Stimulated activated CD8-positive, alpha-beta memory T cell treated with anti-CD3 and anti-CD28 coated beads, Interleukin-4, amount 100 ng/mL, for 4 hours (primary cell): ENCODE measurements at places on chromosomes 13 and 19.

DNA sequence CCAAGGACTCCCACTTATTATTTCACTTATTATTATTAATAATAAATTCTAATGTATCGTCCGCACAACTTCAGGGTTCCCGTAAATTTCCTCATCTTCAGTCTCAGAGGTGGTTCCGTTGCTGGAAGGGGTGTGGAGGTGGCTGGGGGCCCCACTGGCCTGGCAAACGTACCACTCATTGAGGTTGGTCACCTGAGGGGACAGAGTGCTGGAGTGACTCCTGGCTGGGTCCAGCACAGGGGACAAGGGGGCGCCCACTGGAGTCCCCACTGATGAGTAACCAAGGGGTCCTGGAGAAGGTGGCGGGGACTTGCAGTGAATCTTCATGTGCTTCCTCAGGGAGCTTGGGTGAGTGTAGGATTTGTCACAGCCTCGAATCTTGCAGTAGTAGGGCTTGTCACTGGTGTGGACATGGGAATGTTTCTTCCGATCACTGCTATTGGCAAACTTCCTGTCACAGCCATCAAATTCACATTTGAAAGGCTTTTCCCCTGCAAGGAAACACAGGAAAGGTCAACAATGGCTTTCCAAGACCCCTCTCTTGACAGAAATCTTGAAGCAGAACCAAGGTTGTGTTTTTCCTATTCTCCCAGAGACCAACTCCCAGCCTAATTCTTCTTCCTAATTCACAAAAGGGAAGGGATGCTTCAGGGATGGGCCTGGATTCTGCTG, 6.1 kb downstream of the ZIC5 start:
- no peak for DNase-seq

DNA sequence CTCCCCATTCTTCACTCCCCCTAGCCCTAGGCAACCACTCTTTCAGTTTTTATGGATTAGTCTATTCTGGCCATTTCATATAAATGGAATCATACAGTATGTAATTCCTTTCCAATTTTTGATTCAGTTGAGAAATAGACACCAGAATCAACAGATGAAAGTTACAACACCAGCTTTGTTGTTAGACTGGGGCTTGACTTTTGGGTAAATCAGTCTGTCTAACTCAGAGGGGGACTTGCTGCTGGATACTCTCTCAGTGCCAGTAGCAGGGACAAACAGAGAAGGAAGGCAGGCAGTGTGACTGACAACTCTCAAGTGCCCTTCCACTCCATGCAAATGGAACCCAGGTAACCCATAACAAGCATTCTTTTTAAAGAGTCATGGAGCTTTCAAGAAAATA, 40.7 kb downstream of the CDADC1 start:
- DNase-seq: no peak

- no peak for DNase-seq
Observed at GRCh38 chr19:5738423-5738822, 18.0 kb downstream of the CATSPERD start.

DNA sequence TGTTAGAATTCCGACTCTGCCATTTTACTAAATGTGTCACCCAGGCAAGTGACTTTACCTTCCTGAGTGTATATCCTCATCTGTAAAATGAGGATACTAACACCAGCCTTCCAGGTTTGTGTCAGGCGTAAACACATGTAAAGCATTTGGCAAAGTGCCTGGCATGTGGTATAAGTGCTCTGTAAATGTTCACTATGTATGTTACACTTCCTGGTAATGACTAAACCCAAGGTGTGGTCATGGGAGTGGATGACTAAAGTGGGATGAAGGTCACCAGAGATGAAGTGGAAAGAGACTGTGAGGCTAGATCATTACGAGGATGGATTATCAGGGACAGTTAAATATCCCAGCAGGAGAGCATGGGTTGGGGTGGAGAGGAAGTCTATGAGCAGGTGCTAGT, 25.6 kb downstream of the DEDD2 start:
- no peak for DNase-seq

DNA sequence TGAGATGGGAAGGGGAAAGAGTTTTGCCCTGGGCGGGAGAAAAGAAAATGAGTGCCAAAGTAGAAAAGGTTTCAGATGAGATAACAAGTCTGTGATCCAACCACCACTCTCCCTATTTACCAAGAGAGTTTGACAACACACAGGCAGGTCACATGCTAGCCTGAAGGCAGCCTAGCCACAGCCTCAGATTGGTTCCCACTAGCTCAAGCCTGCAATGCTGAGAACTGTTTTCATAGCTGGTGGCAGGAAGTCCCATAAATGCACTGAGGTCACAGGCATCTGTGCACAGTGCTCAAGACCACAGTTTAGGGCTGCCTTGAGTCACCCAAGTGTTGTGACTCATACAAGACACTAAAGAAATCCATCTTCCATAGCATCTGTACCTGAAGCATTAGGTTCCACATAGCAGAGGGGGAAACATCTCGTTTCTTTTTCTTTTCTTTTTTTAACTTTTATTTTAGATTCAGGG, 18.5 kb upstream of the POP4 start:
- DNase-seq: peak; percentile 22

- DNase-seq: no peak
Observed at GRCh38 chr19:2670217-2670616, 32.3 kb downstream of the GNG7 start.
